ENCODE measurements at places on chromosomes 6 and 20.

- no peak for DNase-seq
Observed at GRCh38 chr6:37607944-37608343, 89.7 kb downstream of the MDGA1 start.

- DNase-seq = no peak
Observed at GRCh38 chr6:144252259-144252658, 32.9 kb upstream of the UTRN start.

DNA sequence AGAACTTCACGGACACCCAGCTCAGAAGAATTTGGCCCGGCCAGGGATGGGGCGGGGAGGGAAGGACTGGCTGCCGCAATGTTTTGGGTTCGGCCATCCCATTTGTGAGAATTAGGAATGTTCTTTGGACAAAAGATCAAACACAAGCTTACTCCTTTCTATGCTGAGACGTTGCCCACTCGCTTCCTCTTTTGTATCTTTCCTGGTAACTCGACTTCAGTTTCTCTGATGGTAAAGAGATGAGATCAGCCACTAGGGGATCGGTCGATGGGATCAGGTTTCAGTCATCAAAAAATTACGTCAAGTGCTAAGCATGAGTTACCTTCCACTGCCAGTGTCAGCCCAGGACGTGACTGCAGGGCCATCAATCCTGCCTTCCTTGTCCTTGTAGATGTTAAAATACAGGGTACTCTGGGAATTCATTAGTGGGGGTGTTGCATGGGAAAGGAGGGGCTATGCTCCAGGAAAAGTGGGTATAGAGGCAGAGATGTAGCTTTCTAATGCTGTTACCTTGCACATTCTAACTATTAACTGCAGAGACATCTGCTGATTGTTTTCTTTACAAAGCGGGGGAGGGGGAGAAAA, 190.2 kb downstream of the TSHZ2 start:
- no peak for DNase-seq

DNA sequence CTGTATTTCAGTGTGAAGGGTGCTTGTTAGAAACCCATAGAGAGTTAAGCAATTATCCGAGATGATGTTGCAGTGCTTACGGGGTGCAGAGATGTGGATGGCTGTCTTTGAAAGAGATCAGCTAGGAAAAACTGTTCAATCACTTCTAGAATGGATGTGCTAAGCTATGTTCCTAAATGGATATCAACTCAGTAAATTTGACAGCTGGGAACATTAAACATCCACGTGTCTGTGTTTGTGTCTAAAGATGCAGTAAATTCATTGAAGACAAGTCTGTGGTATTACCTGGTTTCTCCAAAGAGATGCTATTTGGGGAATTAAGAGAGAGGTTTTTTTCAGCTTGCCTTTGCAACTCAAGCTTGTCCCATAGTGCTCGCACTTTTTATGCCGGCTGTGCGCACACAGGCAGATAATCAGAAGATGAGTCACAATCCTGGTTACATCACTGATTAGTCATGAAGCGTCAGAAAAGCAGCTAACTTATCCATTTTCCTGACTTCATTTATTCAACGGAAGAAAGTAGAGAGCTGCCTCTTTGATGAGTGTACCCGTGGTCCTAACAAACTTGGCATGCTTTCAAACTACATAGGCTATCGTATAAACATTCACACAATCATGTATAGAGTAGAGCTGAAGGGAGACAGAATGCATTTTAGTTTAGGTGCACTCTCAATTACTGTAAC, 691.7 kb upstream of the SLC35B3 start:
- no peak for DNase-seq

Measured in CD4-positive, alpha-beta T cell treated with Interleukin-6 for 4 hours (primary cell).